ENCODE measurements at places on chromosomes 1 and 21.

- no peak for DNase-seq
Measured at GRCh38 chr1:186046437-186047211, 312.4 kb downstream of the HMCN1 start.

DNA sequence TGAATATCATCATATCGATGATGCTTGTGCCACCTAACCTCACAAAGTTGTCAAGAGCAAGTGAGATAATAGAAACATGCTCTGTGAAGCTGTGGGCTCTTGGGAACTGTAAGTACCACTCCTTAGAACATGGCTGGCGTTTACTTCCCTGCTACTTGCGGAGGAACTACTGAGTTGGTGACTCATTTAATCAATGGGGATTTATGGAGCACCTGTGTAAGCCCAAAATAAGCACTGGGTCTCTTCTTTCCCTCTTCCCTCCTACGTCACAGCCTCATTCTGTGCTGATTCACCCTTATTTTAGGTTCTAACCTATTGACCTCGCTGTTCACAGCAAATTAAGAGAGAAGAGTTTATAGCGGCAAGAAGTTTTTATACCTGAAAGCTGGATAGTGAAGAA lies 52.9 kb downstream of the PRDM2 start:
- DNase-seq, result no peak

- no peak for DNase-seq
Measured at GRCh38 chr21:17693801-17694200, 81.1 kb upstream of the BTG3 start.

GRCh38 chr1:16420424-16421118 lies 16.7 kb downstream of the SPATA21 start:
- DNase-seq, result no peak

DNA sequence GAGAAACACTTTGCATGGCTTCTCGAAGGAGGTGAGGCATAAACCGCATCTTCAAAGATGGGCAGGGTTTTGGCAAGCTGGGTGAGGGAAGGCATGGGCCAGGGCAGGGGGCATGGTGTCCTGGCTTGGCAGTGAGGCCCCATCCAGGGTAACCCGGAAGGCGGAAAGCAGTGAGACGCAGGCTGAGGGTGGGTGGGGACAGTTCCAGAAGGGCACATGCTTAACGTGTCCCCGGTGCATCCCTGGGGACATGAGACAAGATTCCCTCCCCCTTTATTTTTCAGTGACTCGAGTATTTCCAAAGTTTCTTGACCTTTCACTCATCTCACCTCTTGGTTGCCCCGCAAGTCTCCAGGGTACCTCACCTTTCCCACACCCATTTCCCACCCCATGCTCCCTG lies 122.8 kb upstream of the SLC25A33 start:
- DNase-seq, result no peak
